Testis (tissue), 5 donors: ENCODE measurements at places on chromosomes 2 and 18. TPM values are rescaled to one million over a fixed set of nuclear protein-coding genes. Genes with fewer than 3 reads are reported as not detected.

Gene ALKAL2
- 69.4 TPM for polyA plus RNA-seq

Gene IL36A
- not detected for polyA plus RNA-seq

DNA sequence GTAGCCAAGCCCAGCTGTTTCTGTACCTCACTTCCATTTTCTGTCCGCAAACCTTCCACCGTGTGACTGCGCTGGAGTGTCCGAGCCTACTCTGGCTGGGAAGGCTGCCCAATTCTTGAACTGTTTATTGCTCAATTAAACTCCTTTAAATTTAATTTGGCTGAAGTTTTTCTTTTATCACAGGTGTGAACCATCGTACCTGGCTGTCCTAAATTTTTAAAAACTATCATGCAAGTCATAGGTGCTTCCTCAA is 6.2 kb upstream of the RNU2-63P start:
- no peak overlapping the region for H3K27ac ChIP-seq
- no peak for DNase-seq
- no peaks in the 10 kb centered on the region for H3K36me3 ChIP-seq
- peaks cover 3% of the 10 kb centered on the region for H3K4me1 ChIP-seq

GRCh38 chr18:8426401-8426800 is 182.8 kb upstream of the RAB12 start:
- peak; percentile 72 for DNase-seq
- no peak overlapping the region for H3K4me3 ChIP-seq
- H3K27ac ChIP-seq = no peak overlapping the region

DNA sequence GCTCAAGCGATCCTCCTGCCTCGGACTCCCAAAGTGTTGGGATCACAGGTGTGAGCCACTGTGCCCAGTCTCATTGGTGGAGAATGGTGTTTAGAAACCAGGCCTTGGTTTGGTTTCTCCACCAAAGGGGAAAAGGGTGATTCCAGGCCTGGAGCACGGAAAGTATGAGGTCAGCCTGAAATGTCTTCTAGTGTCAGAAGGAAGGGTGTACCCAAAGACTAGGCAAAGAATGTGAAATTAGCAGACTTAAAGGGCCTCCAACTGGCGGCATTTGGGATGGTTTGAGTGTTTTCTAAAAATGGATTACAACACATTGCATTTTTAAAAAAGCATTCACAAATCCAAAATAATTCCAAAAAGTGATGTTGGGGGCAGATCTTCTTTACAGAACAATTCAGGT is 139.6 kb downstream of the SH3BP4 start:
- no peak for DNase-seq
- no peak overlapping the region for H3K27ac ChIP-seq
- no peak overlapping the region for H3K4me3 ChIP-seq
- H3K36me3 ChIP-seq = no peaks in the 10 kb centered on the region

- peak; percentile 74 for DNase-seq
- no peak overlapping the region for H3K4me3 ChIP-seq
- no peaks in the 10 kb centered on the region for H3K27me3 ChIP-seq
- peaks cover 5% of the 10 kb centered on the region for H3K4me1 ChIP-seq
Measured at GRCh38 chr2:223970343-223971128, 13.3 kb downstream of the MRPL44 start.

DNA sequence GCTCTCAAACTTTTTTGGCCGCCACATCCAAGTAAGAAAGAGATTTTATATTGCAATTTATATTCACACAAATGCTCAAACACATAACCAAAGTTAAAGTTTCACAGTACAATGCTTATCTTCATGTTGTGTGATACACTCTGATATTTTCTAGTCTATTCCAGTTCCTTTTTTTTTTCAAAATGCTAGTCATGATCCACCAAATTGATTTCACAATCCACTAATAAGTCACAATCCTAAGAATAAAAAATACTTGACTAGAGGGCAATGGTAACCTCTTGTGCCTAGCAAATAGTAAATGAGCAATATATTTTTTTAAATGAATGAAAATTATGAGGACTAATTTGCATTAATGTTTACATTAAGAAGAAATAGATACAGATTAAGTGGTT is 5.8 kb upstream of the PTPN4 start:
- H3K4me1 ChIP-seq = no peaks in the 10 kb centered on the region
- no peaks in the 10 kb centered on the region for H3K27me3 ChIP-seq
- DNase-seq = no peak
- no peak overlapping the region for H3K4me3 ChIP-seq

DNA sequence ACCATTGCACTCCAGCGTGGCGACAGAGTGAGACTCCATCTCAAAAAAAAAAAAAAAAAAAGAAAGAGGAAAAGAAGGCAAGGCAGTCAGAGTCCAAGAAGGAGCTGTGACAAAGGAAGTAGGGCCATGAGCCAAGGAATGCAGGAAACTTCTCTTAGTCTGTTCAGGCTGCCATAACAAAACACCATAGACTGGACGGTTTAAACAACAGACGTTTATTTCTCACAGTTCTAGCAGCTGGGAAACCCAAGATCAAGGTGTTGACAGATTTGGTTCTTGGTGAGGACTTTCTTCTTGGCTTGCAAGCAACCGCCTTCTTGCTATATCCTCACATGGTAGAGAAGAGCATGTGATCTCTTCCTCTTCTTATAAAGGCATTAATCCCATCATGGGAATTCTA is 13.1 kb upstream of the SUMO1 start:
- DNase-seq = no peak
- no peaks in the 10 kb centered on the region for H3K4me1 ChIP-seq
- H3K27me3 ChIP-seq = no peaks in the 10 kb centered on the region
- no peak overlapping the region for H3K4me3 ChIP-seq
- no peaks in the 10 kb centered on the region for H3K36me3 ChIP-seq

DNA sequence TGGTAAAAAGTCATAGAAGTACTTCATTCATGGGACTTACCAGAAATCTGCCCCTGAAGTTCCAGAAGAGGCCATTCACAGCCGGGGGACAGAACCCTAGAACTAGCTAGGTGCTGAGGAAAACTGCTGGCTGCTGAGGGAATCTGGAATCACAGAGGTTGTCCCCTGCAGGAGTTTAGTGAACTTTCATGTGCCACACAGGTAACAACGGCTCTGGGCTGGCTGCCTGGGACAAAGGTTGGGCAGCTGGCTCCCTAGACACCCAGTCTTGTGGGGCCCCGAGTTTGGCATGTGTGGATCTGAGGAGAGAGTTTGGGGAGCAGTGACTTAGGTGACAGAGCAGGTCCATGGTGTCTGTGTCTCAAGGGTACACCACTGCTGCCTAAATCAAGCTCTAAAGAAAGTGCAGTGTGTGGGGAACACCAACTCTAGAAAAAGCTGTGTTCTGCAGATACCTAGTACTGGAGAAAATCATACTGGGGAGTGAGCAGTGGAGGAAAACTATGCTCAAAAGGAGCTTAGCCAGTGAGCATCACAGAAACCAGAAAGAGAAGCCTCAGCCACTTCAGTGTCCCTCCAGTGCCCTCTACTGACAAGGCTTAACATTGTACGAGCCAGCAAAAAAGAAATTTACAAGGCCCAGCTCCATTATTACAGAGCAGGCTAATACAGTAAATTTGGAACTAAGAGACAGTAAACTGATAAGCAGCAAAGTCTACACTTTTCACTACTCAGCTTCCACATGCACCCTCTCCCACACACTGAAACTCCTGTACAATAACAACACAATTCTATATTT is 15.2 kb downstream of the GALNT3 start:
- H3K27ac ChIP-seq = no peak overlapping the region
- no peak for DNase-seq
- no peaks in the 10 kb centered on the region for H3K36me3 ChIP-seq
- H3K4me1 ChIP-seq = no peaks in the 10 kb centered on the region
- H3K27me3 ChIP-seq = no peaks in the 10 kb centered on the region

- H3K27me3 ChIP-seq = no peaks in the 10 kb centered on the region
- H3K4me3 ChIP-seq = no peak overlapping the region
- no peak overlapping the region for H3K27ac ChIP-seq
- DNase-seq = no peak
- no peaks in the 10 kb centered on the region for H3K36me3 ChIP-seq
Measured at GRCh38 chr2:200171731-200172482, 134.6 kb upstream of the SPATS2L start.

GRCh38 chr2:213286161-213286560 is 1.9 kb downstream of the SPAG16 start:
- no peak overlapping the region for H3K4me3 ChIP-seq
- H3K27ac ChIP-seq = no peak overlapping the region
- no peak for DNase-seq
- peaks cover 5% of the 10 kb centered on the region for H3K4me1 ChIP-seq
- no peaks in the 10 kb centered on the region for H3K36me3 ChIP-seq

DNA sequence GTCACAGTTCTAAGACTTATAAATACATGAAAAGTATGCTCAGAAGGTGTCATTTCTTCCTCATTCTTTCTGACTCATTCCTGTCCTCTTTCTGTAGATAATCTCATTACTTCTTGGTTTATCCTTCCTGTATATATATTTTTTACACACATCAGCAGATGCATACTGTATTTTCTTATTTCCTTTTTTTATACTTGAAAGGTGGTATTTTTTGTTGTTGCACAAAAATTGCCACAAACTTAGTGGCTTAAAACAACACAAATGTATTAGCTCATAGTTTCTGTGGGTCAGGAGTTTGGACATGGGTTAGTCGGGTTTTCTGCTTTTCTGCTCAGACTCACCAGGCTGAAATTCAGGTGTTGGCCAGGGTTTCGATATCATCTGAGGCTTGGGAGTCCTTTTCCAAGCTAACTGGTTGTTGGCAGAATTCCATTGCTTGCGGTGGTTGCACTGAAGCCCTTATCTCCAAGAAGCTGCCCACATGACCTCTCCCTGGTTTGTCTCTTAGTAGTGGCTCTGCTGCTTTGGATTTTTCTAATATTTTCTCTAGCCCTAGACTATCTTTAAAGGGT is 162.6 kb downstream of the FMNL2 start:
- H3K27ac ChIP-seq = no peak overlapping the region
- no peaks in the 10 kb centered on the region for H3K36me3 ChIP-seq
- H3K27me3 ChIP-seq = no peaks in the 10 kb centered on the region

DNA sequence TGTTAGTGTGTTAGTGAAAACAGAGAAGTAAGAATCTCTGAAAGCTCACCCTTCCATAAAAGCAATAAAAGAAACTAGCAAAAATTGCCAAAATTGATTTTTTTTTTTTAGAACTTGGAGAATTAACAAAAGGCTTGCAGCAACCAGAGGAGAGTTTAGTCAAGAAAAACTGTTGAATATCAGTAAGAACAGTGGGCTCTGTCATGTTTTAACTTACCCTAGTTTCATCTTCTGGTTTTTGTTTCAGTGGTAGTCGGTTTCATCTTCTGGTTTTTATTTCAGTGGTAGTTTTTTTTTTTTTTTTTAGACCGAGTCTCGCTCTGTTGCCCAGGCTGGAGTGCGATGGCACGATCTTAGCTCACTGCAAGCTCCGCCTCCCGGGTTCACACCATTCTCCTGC is 580.9 kb downstream of the NYAP2 start:
- DNase-seq = no peak
- no peaks in the 10 kb centered on the region for H3K4me1 ChIP-seq
- H3K27me3 ChIP-seq = no peaks in the 10 kb centered on the region
- no peak overlapping the region for H3K27ac ChIP-seq
- H3K4me3 ChIP-seq = no peak overlapping the region

- H3K27ac ChIP-seq = no peak overlapping the region
- H3K4me1 ChIP-seq = no peaks in the 10 kb centered on the region
- no peaks in the 10 kb centered on the region for H3K27me3 ChIP-seq
- DNase-seq = peak; percentile 28
- no peaks in the 10 kb centered on the region for H3K36me3 ChIP-seq
Measured at GRCh38 chr2:174465327-174465726, 21.5 kb downstream of the GPR155 start.

DNA sequence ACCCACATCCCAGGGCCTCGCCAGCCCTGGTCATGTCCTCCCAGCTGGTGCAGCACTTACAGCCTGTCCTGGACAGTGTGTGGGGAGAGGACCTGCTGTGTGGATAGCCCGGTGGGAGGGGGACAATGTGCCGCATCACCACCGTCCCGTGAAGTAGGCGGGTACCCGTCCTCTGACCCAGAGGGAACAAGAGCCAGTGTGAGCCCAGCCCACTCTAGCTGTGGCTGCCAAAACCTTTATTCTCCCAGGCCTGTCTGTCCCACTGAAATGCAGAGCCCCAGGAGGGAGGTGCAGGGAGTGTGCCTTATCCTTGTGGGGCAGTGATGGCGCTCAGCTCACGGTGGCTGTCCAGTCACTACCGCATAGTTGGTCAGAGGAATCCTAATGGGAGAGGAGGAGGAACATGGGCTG is 1.7 kb downstream of the TRAF3IP1 start:
- H3K4me3 ChIP-seq = no peak overlapping the region
- H3K4me1 ChIP-seq = peaks cover 10% of the 10 kb centered on the region
- no peak for DNase-seq
- no peak overlapping the region for H3K27ac ChIP-seq
